Activated T-helper 1 cell treated with Interleukin-2 at 50 U/mL for 16 hours (primary cell): ENCODE measurements at places on chromosomes 11 and 22.

GRCh38 chr11:16052750-16053149 lies 303.6 kb downstream of the SOX6 start:
- DNase-seq = no peak

- DNase-seq = no peak
These were observed 100.9 kb upstream of the USP47 start for GRCh38 chr11:11740836-11741235.

DNA sequence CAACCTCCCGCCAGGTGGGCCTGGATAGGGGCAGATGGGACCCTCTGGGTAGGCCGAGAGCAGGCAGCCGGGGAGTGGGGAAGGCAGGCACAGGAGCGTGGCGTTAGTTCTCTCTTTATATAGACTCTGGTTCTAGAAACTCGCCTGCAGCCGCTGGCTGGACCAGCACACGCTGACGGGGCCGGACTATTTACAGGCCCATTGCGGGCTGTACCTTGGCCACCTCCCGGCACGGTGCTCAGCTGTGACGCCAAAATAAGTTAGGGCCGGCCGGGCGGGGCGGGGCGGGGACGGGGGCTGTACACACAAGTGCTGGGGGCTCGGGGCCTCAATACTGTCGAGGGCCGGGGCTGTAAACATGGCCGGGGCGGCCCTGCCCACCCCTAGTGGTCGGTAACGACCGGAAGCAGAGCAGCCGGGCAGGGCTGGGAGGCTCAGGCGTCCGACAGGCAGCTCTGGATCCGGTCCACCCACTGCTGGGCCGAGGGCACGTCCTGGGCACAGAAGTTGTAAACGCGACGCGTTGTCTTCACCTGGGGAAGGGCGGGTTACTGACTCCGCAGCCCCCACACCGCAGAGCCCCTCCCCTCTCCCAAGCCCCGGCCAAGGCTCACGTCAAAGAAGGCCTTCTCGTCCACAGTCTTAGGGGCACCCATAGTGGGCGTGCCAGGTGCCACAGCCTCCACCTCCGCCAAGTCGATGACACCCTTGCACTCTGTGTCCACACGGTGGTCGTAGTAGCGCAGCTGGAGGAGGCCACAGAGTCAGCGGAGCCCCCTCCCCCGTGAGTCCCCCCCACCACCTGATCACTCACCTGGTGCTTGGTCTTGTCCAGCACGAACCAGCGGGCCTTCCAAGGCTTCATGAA lies 27.9 kb downstream of the SBF1 start:
- DNase-seq = no peak

GRCh38 chr11:14320020-14320419 lies 39.0 kb downstream of the RRAS2 start:
- no peak for DNase-seq

DNA sequence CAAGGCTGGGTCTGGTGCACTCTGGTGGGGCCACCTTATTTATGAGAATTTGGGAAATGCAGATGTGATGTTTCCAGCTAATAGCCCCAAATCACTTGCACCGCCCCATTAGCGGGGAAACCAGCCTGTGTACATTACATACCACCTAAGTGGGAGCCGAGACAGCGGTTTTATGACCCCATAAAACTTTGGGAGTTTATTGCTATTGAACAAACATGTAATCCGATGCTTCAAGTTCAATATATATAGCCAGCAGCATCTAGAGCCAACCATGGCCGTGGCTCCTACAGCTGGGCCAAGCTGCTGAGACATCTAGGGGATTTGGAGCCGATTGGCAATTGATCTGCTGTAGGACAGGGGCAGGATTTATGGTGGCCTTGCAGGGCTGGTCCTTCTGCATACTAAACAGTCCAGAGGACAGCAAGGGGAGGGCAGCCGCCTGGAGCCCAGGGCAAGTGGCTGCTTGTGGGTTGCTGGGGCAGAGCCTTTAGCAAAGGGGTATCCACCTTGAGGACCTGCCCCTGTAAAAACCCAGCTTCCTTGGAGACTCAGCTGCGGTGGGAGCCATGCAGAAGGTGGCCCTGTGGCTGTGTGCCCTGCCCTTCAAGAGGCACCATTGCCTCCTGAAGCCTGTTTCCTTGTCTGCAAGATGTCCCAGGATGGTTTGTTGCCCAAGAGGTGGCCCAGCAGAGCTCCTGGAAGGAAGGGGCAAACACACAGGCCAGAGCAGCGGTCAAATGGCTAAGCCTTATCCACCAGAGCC lies 47.9 kb upstream of the CCDC188 start:
- no peak for DNase-seq

DNA sequence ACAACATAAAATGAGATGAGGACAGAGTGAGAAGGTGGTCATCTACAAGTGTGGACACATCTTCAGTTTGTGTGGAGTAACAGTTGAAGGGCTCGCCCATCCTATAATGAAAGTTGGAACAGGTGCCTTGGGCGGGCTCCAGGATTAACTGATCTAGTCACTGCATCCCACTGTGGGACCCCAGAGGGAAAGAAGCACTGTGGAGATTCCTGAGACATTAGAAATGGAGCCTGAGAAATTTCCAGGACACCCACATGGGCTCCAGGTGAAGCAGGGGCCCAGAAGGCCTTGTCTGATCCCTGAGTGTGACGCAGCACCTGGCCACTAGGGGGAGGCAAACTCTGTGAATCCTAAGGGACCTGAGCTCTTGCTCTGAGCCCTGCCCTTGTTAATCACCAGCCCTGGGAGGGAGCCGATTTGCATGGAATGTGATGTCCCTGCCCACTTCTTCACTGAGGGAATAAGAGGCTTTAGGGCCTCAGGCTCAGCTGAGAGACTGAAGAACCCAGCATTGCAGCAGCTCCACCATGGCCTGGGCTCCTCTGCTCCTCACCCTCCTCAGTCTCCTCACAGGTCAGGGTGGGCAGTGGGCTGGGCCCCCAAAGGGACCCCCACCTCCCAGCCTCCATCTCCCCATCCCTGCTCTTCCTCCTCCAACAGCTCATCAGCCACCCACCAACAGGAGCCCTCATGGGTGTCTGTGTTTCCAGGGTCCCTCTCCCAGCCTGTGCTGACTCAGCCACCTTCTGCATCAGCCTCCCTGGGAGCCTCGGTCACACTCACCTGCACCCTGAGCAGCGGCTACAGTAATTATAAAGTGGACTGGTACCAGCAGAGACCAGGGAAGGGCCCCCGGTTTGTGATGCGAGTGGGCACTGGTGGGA lies 98.4 kb downstream of the VPREB1 start:
- DNase-seq = peak; percentile 38
